KBM-7 (cell line): ENCODE measurements at places on chromosomes 6 and 20.

DNA sequence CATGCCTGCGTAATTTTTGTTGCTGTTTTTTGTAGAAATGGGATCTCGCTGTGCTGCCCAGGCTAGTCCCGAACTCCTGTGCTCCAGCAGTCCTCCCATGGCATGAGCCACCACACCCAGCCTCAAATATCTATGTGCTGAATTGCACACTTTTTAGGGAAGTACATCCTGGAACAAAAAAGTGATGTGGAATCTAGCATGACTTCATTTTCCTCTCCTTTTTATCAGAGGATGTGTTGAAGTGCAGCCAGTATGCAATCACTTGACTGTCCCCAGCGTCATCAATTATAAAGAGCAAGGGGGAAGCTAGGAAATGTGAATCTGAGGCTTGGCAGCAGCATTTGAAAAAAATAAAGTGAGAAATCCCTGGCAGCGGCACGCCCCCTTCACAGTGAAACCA, 6.4 kb upstream of the EXOC2 start:
- DNase-seq = no peak

GRCh38 chr6:13558718-13559117, 15.7 kb upstream of the SIRT5 start:
- no peak for DNase-seq

- peak; percentile 25 for DNase-seq
These were observed 267.6 kb upstream of the SGK1 start for GRCh38 chr6:134585517-134585873.

DNA sequence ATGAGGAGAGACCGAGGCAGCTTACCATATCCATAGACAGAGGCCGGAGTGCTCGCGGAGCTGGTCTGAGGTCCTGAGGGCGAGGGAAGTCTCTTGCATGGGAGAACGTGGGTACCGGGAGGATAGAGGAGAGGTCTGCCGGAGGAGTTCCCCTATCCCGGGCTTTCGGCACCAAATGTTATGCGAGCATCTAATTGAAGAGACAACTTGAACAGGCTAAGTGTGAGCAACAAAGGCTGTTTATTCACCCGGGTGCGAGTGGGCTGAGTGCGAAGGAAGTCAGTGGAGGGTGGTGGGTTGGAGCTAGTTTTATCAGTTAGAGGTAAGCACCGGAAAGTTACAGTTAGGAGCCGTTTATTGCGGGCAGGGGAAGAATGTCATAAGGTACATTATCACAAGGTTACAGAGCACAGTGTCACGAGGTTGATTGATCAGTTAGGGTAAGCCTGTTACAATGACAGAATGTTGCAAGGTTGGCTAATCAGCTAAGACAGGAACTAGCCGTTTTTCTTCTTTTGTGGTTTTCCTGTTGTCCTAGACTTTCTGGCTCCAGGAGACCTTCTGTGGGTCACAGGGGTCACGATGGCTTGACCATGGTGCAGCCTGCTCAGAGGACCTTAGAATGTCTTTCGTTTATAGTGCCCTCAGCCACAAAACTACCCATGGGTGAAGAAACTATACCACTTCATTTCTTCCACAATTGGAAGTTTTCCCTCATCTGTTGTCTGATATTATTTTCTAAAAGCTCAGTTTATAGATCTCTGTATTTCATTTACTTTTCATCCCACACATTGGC, 746.0 kb upstream of the ADGRB3 start:
- peak; percentile 98 for DNase-seq

GRCh38 chr20:16423311-16424212, 149.7 kb downstream of the KIF16B start:
- DNase-seq = no peak

- DNase-seq = peak; percentile 53
These were observed 139.0 kb downstream of the MTHFD1L start for GRCh38 chr6:151004383-151005024.

- DNase-seq = no peak
These were observed 225.6 kb downstream of the PLCB1 start for GRCh38 chr20:8357703-8358102.

GRCh38 chr20:9061434-9061833, 7.5 kb upstream of the PLCB4 start:
- DNase-seq = no peak

GRCh38 chr6:16681260-16681873, 79.9 kb downstream of the ATXN1 start:
- DNase-seq = no peak

- no peak for DNase-seq
These were observed 8.3 kb upstream of the TTPAL start for GRCh38 chr20:44467289-44467883.

GRCh38 chr6:3368685-3369084, 88.2 kb downstream of the SLC22A23 start:
- no peak for DNase-seq

- no peak for DNase-seq
These were observed 44.9 kb downstream of the NRN1 start for GRCh38 chr6:5961836-5962235.

GRCh38 chr6:99485395-99485773, 29.8 kb downstream of the USP45 start:
- DNase-seq = no peak

GRCh38 chr6:169626649-169627048, 75.2 kb downstream of the WDR27 start:
- no peak for DNase-seq

GRCh38 chr6:143549949-143550268, 38.4 kb upstream of the FUCA2 start:
- DNase-seq = no peak

DNA sequence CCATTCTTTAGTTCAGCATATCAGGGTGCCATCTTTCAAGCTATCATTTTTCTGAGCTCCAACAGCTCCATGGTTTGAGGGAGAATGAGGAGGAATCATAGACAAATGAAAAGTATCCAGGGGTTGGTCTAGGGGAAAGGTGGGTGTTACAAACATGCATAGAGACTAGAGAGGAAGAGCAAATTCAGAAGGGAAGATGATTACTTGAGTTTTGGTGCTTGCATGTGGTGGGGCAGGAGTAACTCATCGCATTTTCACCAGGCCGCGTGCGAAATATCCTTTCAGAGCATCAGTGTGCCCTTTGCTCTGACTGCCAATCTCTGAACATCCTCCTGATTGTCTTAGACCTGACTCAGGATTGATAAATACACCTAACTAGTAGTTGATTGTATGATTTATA, 7.7 kb upstream of the BICRAL start:
- no peak for DNase-seq

- DNase-seq = no peak
These were observed 70.9 kb upstream of the NHSL1 start for GRCh38 chr6:138569970-138570724.

DNA sequence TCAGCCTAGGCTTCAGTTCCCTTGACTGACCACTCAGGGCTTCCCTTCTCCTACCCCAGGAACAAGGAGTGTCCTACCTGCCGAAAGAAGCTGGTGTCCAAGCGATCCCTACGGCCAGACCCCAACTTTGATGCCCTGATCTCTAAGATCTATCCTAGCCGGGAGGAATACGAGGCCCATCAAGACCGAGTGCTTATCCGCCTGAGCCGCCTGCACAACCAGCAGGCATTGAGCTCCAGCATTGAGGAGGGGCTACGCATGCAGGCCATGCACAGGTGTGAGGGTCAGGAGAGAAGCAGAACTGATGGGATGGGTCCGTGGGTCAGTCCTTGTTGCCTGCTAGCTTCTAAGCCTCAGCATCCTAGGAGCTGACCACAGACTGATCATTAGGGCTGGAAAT, 1.6 kb downstream of the RING1 start:
- DNase-seq = no peak

DNA sequence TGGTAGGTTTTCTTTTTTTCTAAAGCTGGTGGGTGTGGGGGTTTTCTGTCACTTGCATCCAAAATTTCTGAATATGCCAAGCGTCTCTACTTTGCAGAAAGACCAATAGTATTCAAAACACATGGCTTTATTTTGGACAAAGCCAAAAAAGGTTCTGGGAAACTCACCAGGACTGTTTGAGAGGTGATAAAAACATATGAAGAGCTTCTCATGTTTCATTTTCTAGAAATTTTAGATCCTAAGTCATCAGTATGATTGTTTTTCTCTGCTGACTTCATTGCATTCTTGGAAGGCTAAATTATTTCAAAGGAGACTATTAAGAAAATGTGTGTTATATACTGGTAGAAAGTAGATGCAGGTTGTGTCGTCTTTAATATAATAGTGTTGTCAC, 51.3 kb downstream of the GCLC start:
- no peak for DNase-seq

DNA sequence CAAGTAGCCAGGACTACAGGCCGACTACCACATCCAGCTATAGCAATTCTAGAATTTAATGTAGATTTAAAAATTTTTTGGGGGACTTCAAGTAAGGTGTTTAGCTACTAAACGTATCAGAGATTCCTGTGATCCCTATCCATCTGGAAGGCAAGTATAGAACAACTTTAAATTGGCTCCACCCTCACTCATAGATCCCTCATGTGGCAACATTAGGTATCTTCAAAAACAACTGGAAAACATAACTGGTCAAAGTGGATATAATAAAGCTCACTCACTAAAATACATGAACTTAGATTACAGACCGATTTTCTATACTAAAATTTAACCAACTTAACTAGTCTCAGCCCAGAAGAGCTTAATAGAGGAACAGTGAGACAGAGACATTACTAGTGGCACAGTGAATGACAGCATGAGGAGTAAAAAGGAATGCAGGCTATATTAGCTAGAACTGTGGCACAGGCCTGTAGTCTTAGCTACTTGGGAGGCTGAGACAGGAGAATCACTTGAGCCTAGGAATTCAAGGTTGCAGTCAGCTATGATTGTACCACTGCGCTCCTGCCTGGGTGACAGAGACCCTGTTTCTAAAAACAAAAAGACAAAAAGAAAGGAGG, 14.7 kb downstream of the NUP153 start:
- DNase-seq = no peak

GRCh38 chr6:90135667-90136066, 161.0 kb downstream of the BACH2 start:
- no peak for DNase-seq

DNA sequence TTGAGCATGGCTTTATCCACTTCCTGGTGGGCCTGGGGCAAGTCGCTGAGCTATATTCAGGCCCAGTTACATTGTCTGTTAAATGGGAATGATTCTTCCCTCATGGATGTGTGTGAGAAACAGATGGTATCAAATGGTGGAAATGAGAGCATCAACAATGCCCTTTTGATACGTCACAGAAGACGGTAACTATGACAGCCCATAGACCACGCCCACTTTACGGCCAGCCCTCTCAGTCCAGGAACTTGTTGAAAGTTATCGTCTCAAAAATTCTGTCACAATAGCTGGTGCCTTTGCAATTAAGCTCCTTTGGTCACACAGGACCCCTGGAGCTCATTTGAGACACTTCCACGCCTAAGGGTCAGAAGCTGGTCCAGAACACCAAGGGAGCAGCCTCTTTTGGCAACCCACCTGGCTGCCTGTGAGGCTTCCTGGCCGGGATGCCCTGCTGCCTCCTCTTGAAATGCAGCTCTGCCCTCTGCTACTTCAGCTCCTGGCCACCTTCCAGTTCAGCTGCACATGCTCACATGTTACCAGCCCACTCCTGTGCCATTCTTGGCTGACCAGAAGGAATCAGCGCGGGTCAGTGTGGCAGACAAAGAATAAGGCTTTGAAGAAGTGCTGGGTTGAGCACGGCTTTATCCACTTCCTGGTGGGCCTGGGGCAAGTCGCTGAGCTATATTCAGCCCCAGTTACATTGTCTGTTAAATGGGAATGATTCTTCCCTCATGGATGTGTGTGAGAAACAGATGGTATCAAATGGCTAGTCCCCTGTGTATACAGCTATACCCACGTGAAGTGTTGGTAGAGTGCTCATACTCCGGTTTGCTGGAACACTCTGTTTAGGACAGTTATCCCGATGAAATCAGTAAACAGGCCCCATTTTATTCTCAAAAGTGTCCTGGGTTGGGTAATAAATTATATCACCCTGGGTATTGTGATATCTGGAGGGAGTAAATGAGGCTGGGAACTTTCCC, 199.2 kb upstream of the SUPT3H start:
- no peak for DNase-seq

- DNase-seq = no peak
These were observed 10.2 kb upstream of the SLC22A3 start for GRCh38 chr6:160337991-160338390.

DNA sequence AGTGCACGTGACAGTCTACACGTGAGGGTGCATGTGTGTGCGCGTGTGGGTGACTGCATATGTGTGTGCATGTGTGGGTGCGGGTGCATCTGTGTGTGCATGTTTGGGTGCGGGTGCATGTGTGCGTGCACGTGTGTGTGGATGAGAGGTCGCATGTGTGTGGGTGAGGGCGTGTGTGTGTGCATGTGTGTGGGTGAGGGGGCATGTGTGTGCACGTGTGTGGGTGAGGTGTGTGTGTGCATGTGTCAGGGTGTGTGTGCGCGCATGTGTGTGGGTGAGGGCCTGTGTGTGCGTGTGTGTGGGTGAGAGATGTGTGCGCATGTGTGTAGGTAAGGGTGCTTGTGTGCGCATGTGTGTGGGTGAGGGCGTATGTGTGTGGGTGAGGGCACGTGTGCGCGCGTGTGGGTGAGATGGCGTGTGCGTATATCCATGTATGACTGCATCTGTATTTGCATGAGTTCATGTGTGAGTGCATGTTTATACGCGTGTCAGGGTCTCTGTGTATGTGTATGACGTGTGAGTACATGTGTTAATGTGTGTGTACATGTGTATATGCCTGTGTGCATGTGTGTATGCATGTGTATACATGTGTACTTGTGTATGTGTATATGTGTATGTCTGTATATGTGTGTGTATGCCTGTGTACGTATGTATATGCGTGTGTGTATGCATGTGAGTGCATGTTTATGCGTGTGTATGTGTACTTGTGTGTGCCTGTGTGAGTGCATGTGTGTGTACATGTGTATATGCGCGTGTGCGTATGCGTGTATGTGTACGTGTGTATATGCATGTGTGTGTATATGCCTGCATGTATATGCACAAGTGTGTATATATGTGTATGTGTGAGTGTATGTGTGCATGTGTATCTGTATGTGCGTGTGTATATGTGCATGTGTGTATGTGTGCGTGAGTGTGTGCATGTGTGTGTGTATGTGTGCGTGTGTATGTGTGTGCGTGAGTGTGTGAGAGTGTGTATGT, 4.1 kb upstream of the LIME1 start:
- DNase-seq = no peak

- no peak for DNase-seq
These were observed 6.5 kb downstream of the NEDD9 start for GRCh38 chr6:11226005-11226404.
